ENCODE measurements at places on chromosomes 5 and 9.

- no peak for DNase-seq
Measured at GRCh38 chr5:96317945-96318344, 115.1 kb downstream of the PCSK1 start.

GRCh38 chr9:126309427-126310189 lies 17.0 kb upstream of the MVB12B start:
- no peak for DNase-seq

- DNase-seq: no peak
Measured at GRCh38 chr5:122297587-122298298, 14.3 kb upstream of the SNCAIP start.

DNA sequence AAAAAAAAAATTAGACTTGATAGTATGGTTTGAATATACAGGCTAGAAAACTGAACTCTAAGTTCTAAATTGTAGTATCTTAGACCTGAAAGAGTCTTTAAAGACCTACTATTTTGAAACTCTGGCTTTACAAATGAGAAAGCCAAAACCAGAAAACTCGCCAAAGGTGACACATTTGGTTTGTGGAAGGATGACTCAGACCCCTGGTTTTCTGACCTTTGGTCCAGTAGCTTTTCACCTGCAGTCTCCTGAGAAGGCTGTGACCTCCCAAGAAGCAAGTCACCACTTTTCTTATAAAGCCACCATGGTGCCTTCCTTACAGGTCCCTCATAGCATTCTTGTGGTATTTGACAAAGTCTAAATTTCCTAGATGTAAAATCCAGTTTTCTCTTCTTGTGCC lies 102.1 kb upstream of the CEP78 start:
- no peak for DNase-seq
